Activated CD8-positive, alpha-beta memory T cell treated with anti-CD3 and anti-CD28 coated beads, Interleukin-2, amount 10 ng/mL, durations not matched to agents 7 days and 5 days (primary cell): ENCODE measurements at places on chromosomes 5 and 9. TPM values are rescaled to one million over a fixed set of nuclear protein-coding genes. Genes with fewer than 3 reads are reported as not detected.

Gene CSF2
- total RNA-seq = 164 TPM

Gene PCDHB1
- not detected for total RNA-seq

Gene ANKH
- total RNA-seq = 31.3 TPM

Gene CCL28
- 11.6 TPM for total RNA-seq

Gene FSD1L
- total RNA-seq = 6.3 TPM

Gene CEP72
- total RNA-seq = 32.2 TPM

Gene DAP
- total RNA-seq = 52.2 TPM

Gene TAF11L10
- not detected for total RNA-seq

Gene CACFD1
- 1.1 TPM for total RNA-seq

Gene IL13
- 119 TPM for total RNA-seq

Gene PCSK5
- 2.0 TPM for total RNA-seq

Gene COL15A1
- total RNA-seq = 0.45 TPM

Gene CLIC3
- total RNA-seq = 7.8 TPM

Gene HMMR
- total RNA-seq = 82.2 TPM

Gene GDNF
- not detected for total RNA-seq

Gene ZNF608
- not detected for total RNA-seq

Gene C1QTNF3
- 2.7 TPM for total RNA-seq

Gene HTR4
- total RNA-seq = not detected

Gene FAT2
- not detected for total RNA-seq

Gene PCDHGA7
- total RNA-seq = not detected
